ENCODE measurements at places on chromosomes 4 and X.

- DNase-seq, result no peak
Observed at GRCh38 chr4:15013585-15013984, 11.3 kb downstream of the CPEB2 start.

GRCh38 chr4:150289198-150289597, 211.0 kb downstream of the DCLK2 start:
- DNase-seq, result no peak

DNA sequence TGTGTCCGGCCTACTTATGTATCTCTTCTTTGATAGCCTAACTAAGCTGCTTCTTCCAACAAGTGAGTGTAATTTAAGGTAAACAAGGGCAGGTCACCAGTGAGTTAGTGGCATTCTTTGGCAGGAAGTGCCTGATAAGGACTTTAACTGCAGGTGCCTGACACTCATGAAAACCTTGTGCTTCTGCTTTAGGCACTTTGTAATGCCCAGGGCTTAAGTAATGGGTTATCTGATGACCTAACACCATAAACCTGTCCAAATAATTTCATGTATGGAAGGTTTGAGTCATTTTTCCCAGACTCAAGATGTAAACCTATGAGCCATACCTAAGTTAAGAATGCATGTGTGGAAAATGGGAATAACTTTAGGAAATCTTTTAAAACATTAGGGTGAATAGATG, 43.0 kb downstream of the BCOR start:
- DNase-seq, result no peak

- DNase-seq, result no peak
Observed at GRCh38 chr4:147408189-147408588, 72.7 kb upstream of the EDNRA start.

- no peak for DNase-seq
Observed at GRCh38 chr4:145843148-145843547, 95.5 kb downstream of the ZNF827 start.

- no peak for DNase-seq
Observed at GRCh38 chr4:40446839-40447238, 111.7 kb downstream of the CHRNA9 start.

DNA sequence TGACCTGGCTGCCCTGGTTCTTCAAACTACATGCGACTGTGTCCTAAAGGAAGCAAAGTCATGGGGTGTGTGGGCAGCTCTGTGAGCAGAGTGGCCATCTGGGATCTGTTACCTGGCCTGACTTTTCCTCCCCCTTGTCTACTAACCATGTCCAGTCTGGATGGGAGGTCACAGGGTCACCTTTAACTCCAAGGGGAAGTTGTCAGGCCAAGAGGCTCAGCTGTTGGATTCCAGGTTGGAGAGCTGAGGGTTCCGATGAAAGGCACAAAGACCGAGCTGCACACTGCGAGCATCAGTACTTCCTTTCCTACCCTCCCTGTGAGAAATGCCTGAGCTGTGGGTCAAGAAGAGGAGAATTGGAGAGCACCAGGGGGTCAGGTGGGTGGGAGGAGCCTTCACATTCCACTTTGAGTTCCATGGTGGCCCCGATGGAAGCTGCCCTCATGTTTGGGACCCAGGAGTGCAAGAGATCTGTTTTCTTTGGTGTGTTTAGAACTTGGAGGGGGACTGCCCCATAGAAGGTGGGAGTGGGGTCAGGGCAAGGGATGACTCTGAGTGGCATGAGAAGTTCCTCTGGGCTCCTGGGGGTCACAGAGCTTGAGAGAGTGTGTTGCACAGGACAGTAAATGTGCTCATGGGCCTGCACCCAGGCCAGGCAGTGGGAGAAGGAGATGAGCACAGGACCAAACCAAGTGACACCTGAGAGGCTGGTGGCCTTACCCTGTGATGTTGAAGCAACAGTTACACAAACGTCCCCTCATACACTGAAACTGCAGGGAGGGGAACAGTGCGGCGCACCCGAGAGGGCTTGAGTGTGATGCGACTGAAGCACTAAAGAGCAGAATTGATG, 36.2 kb downstream of the RGS12 start:
- no peak for DNase-seq

DNA sequence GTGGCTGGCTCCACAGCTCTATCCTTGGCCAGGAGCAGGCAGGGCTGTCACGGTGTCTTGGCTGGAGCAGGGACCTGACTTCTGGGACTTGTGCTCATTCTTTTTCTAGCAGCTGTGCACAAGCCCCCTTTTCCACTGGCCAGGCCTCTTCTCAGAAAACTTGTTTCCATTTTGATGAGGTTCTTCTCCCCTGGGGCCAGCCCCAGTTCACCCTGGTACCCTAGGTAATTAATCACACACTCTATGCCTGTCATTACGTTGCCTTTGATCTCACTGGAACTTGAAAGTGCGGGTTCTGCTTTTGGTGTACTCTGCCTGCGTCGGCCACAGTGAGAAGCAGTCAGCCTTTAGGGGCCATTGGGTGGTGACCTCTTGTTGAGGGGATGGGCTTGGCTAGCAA, 26.6 kb downstream of the DRD5 start:
- no peak for DNase-seq

DNA sequence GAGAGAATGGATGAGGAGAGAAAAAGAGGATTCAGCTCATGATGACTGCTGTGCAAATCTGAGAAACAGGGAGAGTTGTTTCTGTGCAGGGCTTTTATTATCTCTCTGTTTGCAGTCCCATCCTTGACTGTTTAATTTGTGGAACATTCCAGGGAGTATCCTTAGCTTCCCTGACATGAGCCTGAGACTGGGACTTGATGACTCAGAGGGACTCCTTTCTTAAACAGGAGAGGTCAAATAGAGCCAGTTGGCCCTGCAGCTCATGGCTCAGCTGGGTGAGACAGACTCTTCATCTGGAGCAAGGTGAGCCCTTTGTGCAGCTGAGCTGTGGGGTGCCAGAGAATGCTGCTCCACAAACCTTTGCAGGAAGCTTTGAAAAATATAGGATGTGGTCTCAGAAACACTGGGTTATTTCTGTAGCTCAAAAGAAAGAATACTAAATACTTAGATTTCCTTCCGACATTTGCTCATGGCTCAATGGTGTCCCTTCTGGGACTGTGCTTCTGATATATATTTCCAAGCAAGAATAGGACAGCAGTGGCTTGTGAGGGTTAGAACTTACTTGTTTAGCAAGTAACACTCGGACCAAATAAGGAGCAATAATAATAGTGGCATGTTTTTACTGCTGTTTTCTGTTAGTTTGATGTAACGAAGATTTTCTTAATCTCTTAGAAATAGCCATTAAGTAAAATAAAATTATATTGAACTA, 14.5 kb downstream of the ARHGAP24 start:
- DNase-seq, result no peak

- DNase-seq, result no peak
Observed at GRCh38 chr4:77500801-77501200, 104.8 kb upstream of the CXCL13 start.

GRCh38 chr4:165293927-165294649, 33.4 kb upstream of the MSMO1 start:
- DNase-seq, result no peak

DNA sequence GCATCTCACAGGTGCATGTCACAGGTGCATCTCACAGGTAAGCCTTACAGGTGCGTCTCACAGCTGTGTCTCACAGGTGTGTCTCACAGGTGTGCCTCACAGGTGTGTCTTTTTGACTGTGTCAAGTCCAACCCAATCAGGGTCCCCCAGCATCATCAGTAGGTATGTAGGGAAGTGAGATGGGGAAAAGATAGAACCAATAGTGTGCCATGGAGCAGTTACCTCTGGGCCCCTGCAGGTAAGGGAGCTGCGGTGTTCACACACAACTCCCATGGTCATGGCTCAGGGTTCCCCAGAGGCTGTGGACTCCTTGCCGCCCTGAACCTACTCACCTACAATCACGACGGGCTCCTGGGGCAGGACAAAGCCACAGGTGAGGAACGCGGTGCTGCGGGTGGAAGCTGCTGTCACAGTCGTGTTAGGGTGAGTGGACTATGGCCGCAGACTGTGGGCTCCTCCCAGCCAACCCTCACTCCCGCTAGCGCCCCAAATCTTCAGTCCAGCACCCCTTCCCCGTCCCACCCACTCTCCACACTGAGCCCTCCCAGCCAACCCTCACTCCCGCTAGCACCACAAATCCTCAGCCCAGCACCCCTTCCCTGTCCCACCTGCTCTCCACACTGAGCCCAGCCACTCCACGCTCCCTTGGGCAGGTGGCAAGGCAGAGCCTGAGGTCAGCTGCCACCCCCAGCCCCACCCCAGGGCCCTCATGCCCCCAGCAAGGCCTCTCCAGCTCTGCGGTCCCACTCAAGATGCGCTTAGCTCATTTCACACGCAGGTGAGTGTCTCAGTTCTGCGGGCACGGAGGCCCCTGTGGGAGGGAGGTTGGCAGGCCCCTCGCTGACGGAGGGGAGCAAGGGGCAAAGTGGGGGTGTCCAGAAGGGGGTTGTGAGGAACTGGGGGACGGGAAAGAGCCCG, 2.1 kb upstream of the PDE6B start:
- no peak for DNase-seq

DNA sequence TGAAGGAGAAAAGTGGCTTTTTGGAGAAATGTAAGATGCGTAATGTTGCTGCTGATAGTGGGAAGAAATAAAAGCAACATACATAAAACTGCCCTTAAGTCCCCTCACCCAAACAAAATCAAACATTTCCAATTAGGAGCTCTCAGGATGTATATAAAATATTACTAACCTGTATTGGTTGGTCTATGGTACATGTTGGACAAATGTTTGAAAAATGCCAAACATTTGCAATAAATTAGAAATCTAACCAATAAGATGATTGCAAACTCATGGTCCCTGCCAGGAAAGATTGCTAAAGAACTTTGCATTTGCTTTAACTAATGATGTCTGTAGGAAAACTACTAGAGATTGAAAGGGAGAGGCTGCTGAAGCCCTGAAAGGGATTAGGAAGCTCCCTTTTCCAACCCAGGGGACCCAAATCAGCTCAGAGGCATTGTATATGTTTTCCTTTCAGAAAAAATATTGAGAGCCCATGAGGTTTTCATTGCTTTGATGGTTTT, 1.8 kb downstream of the SFRP2 start:
- DNase-seq, result no peak

DNA sequence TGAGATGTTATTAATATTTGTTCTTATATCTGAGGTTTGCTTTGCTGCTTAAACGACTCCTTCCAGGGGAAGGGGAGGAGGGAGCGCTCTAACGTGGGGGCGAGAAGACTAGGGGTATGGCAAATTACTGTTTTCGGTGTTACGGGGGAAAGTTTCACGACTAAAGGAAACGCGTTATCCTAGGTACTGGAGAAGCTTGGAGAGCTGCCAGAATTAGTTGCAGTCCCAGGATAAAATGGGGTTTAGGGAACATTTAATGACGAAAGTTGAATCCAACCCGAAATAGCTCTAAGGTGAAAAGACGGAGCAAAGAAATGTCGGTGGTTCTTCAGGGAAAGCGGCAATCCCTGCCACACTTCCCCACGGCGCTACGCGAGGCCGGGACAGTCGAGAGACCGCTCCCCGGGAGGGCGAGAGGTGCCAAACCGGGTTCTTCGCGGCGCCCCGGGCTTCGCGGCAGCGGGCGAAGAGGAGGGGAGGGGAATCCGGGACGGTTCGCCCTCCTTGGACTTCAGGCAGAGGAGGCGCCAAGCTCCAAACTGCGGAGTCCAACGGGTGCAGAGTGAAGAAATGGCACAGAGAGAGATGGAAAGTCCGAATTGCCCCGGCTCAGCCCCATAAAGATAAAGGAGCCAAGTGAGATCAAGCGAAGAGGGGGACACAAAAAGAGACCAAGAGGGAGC, 724 bp downstream of the THOC2 start:
- peak; percentile 2 for DNase-seq
